ENCODE measurements at places on chromosomes 16 and 17.
A peak's percentile ranks its signal among the peaks of the same experiment; 100 is the strongest.

GRCh38 chr16:1903845-1904840 lies 14.1 kb downstream of the HS3ST6 start:
- DNase-seq, result no peak

DNA sequence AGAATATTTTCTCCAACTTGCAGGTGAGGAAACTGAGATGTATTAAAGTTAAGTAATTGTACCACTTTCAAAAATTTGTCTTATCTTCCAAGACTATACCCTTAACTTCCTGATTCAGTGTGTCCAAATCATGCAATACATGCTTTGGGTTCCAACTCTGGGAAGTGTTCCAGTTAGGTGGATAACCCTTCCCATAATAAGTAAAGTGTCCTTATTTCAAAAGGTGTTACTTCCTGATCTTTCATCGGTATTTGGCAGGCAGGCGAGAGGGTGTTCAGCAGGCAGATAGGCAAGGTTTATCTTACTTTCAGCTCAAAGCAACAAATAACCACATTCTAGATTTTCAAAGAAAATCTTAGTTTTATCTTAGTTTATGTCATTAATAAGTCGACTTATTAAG lies 46.3 kb upstream of the ARHGAP44 start:
- no peak for DNase-seq

DNA sequence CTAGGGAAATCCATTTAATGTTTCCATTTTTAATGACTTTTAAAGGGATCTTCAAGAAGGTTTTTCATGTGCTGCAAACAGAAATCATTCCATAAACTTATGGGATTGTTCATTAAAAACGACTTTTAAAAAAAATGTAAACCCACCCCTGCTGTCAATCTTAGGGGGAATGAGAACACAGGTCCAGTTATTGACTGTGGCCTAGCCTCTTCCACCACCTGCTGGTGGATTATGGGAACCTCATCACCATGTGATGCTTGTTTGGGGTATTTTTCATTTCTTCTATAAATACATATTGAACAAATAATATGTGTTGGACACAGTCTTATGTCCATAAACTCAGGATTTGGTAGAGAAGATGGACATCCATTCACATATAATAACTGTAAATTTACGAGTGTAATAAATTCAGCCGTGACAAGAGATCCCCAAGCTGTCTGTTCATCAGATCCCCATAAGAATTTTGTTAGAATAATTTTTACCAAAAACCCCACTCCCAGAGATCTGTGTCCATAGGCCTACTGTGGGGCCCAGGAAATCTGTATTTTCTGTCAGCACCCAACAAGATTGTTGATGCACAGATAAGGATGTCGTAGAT lies 42.0 kb upstream of the TMC5 start:
- DNase-seq, result peak; percentile 72

DNA sequence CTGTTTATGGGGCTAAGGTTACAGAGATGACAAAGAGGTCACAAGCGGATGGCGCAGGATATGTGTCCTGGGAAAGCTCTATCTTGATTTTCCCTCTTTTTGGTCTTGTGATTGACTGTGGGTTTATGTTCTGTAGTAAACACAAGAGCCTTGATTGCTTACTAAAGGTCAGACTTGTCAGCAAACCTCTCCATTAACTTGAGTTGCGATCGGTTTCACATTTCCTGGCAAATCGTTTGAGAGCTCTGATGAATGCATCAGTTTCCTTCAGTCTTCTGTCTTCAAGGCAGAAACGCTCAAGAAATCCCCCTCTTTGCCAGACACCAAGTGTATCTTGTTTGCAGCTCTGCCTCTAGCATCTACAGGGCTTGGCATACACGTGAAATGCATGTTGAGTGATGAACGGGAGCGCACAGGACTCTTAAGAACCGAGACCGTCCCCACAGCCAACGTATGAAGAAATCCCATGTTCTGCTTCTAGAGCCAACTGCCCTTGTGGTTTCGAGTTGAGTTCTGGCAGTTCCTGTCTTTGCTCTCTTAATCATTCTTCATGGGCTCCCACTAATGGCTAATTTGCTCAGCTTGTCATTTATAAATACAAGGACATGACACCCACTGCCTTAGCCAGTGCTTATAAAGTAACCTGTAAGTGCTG lies 143.3 kb downstream of the PITPNC1 start:
- no peak for DNase-seq

- DNase-seq, result no peak
Observed at GRCh38 chr16:21175397-21175796, 16.9 kb downstream of the LDAF1 start.

GRCh38 chr16:88913870-88914269 lies 47.4 kb upstream of the PABPN1L start:
- DNase-seq, result no peak

GRCh38 chr17:77341069-77341541 lies 200.3 kb downstream of the SEC14L1 start:
- DNase-seq, result no peak

GRCh38 chr17:17391668-17392370 lies 85.0 kb upstream of the MED9 start:
- no peak for DNase-seq

DNA sequence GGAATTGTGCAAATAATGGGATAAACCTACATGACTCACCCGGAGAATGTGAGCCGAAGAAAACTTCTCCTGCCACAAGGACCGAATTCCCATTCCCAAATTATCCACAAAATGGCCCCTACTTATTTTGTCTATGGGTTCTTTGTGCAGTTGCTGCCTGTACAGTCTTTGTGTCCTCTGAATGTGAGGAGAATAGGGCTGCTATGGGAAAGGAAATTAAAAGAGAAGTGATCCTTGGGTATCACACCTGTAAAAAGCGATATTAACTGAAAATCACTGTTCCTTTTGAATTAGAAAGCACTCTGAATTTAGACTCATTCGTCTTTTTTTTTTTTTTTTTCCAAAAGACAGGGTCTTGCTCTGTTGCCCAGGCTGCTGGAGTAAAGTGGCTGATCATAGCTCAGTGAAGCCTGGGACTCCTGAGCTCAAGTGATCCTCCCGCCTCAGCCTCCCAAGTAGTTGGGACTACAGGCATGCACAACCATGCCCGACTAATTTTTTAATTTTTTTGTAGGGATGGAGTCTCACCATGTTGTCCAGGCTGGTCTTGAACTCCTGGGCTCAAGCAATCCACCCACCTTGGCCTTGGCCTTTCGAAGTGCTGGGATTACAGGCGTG lies 45.4 kb downstream of the CHD9 start:
- DNase-seq, result no peak

DNA sequence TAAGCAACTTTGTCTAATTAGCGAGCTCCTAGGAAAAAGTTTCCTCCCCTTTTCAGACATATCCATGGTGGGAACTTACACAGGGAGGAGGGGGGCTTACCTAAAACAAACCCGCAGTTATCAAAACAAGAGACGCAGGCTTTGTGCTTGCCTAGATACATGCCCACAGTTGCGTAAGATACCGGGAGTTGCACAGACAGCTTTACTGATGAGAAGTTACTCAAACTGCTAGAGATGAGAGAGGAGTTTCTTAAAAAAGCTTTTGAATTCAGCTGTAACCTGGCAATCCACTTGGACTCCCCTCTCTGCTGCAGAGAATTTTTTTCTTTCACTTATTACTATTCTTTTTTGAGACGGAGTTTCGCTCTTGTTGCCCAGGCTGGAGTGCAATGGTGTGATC lies 6.8 kb upstream of the ZP2 start:
- no peak for DNase-seq

- DNase-seq, result no peak
Observed at GRCh38 chr16:49287572-49287971, 5.9 kb upstream of the CBLN1 start.

DNA sequence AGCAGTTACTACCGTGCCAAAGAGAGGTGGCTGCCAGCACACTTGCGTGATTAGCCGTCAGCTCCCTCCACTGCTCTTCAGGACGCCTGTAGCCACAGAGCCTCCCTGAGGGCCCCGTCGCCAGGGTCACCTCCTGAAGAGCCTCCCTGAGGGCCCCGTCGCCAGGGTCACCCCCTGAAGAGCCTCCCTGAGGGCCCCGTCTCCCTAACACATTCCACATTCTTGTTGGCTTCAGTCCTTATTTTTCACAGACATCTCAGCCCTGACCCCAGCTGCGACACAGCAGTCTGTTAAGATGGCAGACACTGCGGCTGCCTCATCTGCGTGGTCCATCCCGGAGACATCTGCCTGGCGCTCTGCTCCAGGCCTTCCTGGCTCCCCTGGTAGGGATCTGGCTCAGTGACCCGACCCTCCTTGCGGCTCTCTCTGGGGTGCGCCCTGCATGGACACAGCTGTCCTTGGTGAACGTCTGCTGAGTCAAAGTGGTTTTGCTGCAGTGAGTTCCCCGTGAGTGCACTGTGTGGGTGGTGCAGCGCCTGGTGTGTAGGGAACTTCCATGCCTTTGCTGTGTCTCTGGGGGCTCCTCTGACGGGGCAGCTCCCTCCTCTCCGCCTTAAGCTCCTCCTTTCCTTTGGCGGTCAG lies 11.4 kb downstream of the ACSF3 start:
- peak; percentile 85 for DNase-seq

GRCh38 chr16:2196162-2196980 lies at the start of gene CASKIN1:
Gene CASKIN1, minus strand, starts transcription at chr16:2196605. Its CDS starts 173 bp downstream, at chr16:2196432.
- DNase-seq, result peak; percentile 70

- DNase-seq, result no peak
Observed at GRCh38 chr16:69201787-69202186, 14.8 kb downstream of the SNTB2 start.

DNA sequence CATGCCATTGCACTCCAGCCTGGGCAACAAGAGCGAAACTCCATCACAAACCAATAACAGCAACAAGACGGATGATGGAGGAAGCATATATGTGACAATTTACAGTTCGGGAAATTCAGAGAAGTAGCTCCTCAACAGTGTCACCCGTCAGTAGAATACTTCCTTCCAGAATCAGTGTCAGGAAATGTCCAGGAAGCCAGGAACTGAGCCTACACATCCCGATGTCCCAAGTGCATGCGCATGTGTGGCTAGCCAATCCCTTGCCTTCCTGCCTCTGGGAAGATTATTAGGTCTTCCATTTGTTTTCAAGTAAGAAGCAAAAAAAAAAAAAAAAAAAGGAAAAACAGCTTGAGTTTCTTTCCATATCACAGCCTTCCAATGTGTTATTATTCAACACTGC lies 1.4 kb upstream of the PITPNC1 start:
- no peak for DNase-seq

GRCh38 chr17:61444075-61444474 lies 8.1 kb upstream of the TBX4 start:
- DNase-seq, result peak; percentile 13

- no peak for DNase-seq
Observed at GRCh38 chr16:35678-36305, 17.6 kb downstream of the POLR3K start.

DNA sequence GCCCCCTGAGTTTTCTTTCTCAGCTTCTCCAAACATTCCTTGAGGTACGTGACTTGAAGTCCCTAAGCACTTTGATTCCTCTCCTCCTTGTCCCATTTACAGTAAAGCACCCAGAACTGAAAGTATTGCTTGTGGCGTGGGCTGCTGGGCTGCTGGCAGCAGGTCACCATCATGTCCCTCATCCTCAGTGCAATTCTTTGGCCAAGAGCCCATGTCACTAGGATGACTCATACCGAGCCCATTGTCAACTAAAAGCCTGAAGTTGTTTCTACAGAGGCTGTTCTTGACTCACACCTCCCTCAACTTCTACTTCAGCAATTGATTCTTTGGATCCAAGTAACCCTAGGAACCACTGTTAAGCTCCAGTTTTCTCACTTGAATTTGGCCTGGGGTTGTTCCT lies 54.3 kb downstream of the KPNA2 start:
- DNase-seq, result no peak

DNA sequence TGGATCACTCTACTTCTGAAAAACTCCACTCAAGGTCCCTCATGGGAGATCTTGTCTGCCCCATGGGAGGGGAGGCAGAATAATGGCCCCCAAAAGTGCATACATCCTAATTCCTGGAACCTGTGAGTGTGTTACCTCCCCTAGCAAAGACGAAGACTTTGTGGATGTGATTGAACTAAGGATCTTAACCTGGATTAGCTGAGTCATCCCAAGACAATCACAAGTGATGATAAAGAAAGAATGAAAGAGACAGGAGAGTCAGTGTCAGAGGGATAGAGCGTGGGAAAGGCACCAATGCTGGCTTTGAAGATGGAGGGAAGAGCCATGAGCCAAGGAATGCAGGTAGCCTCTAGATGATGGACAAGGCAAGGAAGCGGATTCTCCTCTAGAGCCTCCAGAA lies 374.7 kb upstream of the DYNLRB2 start:
- DNase-seq, result no peak

DNA sequence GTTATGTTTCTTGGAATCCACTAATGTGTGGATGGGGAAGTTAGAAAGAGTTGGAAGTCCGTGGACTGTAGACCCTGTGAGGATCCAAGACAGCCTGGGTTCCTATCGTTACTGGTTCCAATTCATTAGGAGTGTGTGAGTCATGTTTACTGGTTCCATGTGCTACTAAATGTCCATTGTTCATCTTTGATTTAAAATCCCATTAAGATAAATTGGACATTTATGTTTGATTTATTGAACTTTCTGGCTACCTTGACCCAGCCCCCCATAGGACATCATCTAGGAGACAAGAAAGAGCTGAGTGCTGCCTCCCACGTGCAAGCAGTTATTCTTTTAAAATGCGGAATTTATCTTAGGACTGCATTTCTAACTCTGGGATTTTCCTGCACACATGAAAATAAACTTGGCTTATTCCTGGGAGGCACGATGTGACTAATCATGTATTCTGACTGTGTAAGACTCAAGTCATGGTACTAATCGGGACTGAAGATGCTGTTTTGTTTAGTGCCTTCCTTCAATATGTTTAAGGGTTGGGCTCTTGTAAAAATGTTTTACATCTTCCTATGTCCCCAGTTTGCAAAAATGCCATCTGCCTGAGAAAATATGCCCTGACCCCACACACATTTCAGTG lies 53.4 kb downstream of the RGS9 start:
- DNase-seq, result no peak

DNA sequence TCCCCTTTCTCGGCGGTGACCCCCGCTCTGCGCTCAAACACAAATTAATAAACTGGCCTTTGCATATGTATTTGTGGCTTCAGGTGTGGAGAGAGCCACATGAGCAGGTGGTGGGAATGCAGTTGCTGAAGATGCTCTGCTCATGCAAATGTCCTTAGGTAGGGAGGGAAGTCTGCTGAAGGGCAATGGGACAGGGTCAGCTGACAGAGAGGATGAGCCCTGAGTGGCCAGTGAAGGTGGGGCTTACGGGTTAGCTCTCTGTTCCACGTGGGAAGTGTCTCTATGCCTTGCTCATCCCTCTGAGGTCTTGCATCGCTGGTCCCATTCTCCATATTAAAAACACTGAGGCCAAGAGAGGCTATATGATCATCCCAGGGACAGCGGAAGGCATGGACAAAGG lies 74.2 kb upstream of the CCL1 start:
- no peak for DNase-seq

DNA sequence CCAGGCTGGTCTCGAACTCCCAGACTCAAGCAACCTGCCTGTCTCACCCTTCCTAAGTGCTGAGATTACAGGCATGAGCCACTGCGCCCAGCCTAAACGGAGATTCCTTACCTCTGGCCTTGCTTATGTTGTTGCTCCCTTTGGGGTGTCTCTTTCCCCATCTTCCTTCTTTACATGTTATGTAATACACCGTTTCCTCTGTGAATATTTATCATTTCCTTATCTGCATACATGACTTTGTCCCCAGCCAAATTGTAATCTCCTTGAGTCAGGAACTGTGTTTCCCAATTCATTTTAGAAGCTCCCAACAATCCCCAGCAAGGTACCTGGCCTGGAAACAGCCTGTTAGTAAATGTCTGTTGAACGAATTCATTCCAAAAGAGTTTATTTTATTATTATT lies 15.7 kb downstream of the COPZ2 start:
- no peak for DNase-seq

All from GM20000 (cell line).